ENCODE measurements at places on chromosomes 5 and 9.

GRCh38 chr5:120150770-120151169 lies 313.3 kb upstream of the PRR16 start:
- DNase-seq = no peak

- DNase-seq = no peak
Observed at GRCh38 chr9:89419978-89420394, 77.9 kb downstream of the SEMA4D start.

- DNase-seq = no peak
Observed at GRCh38 chr9:79301085-79301484, 270.7 kb upstream of the TLE4 start.

GRCh38 chr9:23394189-23394588 lies 431.9 kb downstream of the ELAVL2 start:
- DNase-seq = no peak

- no peak for DNase-seq
Observed at GRCh38 chr9:8705861-8706260, 906.3 kb upstream of the DMAC1 start.

DNA sequence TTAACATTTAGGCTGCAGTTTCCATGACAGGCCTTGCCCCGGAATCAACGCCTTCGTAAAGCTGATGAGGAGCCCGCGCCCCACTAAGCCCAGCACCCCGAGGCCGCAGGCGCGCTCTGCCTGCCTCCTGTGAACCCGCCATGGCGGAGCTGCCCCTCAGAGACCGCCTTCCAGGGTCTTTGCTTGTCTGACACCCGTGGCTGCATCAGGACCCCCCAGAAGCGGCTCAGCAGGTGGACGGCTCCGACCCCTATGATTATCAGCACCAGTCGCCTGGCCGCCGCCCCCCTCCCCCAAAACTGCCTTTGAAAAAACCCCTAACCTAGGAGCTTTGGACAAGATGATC lies 507 bp upstream of the DPH7 start:
- DNase-seq = no peak

GRCh38 chr9:108245331-108245730 lies 610.5 kb downstream of the ACTL7B start:
- DNase-seq = no peak

GRCh38 chr5:23318960-23319359 lies 188.4 kb upstream of the PRDM9 start:
- DNase-seq = no peak

DNA sequence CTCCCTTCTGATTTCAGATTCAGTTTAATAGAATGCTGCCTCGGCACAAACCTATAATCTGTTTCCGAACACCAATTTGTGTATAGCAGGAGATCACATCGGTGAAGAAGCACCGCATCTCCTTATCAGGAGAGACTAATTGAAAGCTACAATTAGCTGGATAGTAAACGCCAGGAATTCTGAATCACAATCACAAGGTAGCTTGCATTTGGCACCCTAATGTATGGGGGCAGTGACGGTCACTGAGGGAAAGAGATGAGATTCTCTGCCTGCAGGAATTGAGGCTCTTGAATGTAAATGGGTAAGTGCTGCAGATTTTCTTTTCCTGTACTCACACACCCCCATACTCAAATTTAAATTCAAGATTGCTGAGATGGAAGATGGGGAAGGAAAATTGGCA lies 373.6 kb upstream of the ZNF608 start:
- no peak for DNase-seq

DNA sequence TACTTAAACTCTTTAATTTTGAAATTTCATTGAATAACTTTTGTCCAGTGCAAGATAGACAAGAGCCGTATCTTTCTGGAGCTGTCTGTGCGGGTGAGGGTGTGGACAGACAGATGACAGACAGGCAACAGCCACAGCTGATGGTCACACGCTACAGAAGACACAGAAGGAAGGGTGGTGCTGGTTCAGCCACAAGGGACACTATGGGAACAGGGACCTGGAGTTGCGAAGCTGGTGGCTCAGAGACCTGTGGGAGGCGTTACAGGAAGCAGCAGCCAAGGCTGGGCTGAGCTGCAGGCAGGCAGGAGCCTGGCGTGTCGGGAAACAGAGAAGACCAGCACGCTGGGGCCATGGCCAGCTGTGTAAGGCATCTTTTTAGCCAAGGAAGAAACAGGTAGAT lies 104.4 kb downstream of the WNK2 start:
- DNase-seq = no peak

- no peak for DNase-seq
Observed at GRCh38 chr5:82564963-82565362, 286.8 kb upstream of the RPS23 start.

GRCh38 chr9:18976709-18977531 lies 56.1 kb downstream of the SAXO1 start:
- DNase-seq = no peak

DNA sequence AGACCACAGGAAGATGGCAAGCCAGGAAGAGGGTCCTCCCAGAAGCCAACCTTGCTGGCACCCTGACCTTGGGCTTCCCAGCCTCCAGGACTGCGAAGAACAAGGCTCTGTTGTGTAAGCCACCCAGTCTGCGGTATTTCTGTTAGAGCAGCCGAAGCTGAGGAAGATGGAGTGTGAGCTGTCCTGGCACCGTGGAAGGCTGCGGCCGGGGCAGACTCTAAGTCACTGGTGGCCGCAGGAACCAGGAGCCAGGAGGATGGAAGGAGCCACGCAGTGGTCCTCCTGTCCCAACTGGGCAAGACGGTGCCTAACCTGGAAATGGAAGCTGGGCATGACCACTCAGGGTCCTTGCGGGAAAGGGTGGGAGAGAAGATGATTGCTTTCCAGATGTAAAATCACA lies 89.1 kb downstream of the ZNF354C start:
- DNase-seq = no peak

DNA sequence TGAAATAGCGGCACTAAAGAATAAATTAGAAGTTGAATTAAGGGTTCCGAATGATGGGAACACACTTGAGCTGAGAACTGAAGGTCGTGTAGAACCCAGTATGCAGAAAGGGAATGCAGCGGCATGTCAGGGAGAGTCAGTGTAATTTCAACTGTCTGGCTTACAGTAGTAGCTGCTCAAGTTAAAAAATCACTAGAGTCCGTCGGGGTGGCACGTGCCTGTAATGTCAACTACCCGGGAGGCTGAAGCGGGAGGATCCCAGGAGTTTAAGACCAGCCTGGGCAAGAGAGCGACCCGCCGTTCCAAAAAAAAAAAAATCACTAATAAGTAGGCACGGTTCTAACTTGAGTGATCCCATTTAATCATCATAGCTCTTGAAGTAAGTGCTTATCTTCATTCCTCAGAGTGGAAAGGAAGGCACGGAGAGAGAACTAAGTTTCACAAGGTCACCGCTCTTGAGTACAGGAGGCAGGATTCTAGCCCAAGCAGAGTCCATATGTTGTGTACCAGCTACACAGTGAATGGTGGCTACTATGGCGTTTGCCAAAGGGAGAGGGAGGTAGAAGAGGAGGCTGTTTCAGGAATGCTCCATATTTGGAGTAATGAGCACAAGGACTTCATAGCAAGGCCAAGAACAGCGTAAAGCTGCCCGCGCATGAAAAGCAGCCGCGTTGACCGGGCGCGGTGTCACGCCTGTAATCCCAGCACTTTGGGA lies 831 bp downstream of the RMRP start:
- no peak for DNase-seq

GRCh38 chr5:129460936-129461710 lies 1.0 kb downstream of the ADAMTS19 start:
- peak; percentile 21 for DNase-seq

- no peak for DNase-seq
Observed at GRCh38 chr5:122907276-122907675, 61.9 kb downstream of the SNX24 start.
